ENCODE measurements at places on chromosomes 4 and X.
A peak's percentile ranks its signal among the peaks of the same experiment; 100 is the strongest.

DNA sequence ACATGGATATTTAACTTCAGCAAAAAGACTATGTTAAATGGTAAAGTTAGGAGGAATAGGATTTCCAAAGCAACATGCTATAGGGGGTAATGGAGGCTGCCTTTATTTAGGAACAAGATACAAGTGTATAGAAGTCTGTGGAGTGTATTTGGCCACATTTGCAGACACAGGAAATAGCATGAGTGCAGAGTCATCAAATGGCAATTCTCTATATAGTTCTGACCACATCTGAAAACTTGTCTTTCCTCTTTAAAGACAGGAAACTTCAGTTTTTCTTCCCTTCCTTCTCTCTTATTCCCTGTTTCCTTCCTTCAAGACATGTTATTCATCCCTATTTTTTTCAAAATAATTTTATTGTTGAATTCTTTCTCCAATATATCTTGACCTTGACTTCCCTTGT, 119.3 kb upstream of the PITX2 start:
- no peaks in the 10 kb centered on the region for H3K27me3 ChIP-seq
- H3K4me1 ChIP-seq, result no peaks in the 10 kb centered on the region
- no peak overlapping the region for H3K27ac ChIP-seq
- H3K4me3 ChIP-seq, result no peak overlapping the region
- DNase-seq, result no peak

DNA sequence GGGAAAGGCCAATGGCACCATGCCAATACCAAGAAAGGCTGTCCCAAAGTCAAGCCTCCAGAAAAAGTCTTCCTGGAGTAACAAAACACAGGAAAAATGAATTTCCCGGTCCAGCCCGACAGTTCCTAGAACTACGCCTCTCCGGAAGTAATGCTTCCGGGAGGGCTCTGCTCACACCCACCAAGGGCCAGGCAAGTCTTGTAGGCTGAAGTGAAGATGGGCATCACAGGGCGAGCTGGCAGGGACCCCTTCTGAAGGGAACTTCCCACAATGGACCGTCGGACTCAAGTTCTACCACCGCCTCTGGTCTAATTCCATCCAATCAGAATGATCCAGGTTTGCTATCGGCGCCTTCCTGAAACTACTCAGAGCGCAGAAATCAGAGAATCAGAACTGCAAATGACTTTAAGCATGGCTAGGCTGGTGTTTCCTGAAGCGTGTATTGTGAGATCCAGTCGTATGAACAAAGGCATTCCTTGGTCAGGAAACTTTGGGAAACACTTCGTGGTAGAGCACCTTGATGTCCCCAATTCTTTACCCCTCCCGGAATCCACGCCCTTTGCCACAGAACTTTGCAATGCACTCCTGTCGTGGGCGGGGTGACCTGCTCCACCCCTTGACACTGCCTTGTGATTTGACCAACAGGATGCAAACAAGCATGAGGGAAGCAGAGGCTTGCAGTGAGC, 127.8 kb downstream of the BCOR start:
- peaks cover 88% of the 10 kb centered on the region for H3K27me3 ChIP-seq
- no peak overlapping the region for H3K4me3 ChIP-seq
- no peak overlapping the region for H3K27ac ChIP-seq

DNA sequence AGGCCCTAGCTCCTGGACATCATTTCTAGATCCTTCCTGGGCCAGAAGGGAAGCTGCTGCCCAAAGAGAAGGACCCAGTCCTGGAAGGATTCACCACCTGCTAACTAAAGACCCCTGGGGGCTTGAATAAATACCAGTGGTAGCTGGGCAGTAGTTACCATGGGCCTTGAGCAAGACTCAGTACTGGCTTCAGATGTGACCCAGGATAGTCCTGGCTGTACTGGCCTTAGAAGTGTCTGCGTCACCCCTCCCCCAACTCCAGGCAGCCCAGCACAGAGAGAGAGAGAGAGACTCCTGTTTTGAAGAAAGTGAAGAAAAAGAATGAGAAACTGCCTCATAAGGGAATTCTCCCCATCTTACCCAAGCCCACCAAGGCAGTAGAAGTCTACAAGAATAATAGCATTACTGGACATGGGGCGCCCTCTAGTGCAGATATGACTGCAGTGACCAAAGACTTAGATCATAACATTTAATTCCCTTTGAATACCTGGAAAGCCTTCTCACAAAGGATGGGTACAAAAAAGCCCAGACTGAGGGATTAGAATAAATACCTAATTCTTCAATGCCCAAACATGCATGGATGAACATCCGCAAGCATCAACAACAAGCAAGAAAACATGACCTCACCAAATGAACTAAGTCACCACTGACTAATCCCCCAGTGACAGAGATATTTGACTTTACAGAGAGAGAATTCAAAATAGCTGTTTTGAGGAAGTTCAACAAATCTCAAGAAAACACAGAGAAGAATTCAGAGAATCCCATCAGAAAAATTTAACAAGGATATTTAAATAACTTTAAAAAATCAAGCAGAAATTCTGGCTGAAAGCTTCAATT, 171.8 kb downstream of the HNRNPD start:
- H3K36me3 ChIP-seq, result no peaks in the 10 kb centered on the region
- H3K27ac ChIP-seq, result no peak overlapping the region
- DNase-seq, result peak; percentile 65
- H3K4me3 ChIP-seq, result no peak overlapping the region
- no peaks in the 10 kb centered on the region for H3K4me1 ChIP-seq

DNA sequence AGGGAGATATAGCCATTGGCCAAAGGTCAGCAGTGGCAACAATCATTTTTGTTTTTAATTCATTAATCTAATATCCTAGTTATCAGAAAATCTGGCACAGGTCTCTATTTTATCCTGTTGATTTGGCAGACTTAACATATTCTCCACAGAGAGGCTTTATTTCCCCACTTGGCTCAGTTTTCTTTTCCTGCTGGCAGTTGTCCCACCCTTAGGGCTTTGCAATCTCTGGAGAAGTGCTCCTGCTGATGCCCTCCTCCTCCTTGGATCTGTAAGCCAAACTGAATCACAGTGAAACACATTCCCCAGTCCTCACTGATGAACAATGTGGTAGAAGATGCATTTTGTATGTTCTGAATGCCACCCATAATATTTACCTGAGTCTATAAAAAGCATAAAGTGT, 889.7 kb downstream of the PDHA2 start:
- no peaks in the 10 kb centered on the region for H3K36me3 ChIP-seq
- H3K4me3 ChIP-seq, result no peak overlapping the region
- no peak for DNase-seq

Data from nephron progenitor cell (in vitro differentiated cells).